ENCODE measurements at places on chromosomes 2 and 18.

- peak; percentile 37 for DNase-seq
Observed at GRCh38 chr2:96533292-96534073, 3.1 kb upstream of the ARID5A start.

DNA sequence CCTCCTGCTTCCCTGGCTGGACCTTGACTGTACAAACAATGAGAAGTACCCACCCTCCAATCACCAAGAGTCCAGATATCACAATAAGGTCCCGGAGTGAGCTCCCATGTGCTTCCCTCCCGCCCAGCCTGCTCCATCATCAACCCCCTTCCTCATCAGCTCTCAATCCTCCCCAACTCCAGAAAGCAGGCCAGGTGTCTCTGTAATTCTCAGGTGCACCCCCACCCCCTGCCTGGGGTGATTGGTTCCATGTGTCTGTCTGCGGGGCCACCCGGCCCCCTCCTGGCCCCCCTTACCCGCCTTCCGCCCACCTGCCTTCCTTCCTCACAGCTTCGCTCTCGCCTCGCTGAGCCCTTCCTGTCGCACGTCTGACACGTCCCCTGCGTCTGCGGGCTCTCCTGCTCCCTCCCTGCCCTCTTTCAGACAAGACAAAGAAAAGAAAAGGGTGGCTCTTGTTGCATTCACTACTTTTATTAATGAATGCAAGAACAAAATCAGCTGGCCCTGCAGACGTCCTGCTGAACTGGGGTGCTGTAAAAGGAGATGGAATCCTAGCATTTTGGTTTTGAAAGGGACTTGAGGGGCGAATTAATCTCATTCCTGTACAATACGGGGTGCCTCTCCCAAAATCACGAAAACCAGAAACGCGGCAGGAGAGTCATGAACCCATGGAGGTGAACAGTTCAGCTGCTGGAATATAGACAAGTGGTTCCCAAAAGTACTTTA is 26.5 kb upstream of the IGFBP2 start:
- no peak for DNase-seq

GRCh38 chr2:54054271-54054670 is 61.1 kb upstream of the ACYP2 start:
- DNase-seq: no peak

GRCh38 chr2:179435000-179435399 is 170.4 kb upstream of the SESTD1 start:
- no peak for DNase-seq

DNA sequence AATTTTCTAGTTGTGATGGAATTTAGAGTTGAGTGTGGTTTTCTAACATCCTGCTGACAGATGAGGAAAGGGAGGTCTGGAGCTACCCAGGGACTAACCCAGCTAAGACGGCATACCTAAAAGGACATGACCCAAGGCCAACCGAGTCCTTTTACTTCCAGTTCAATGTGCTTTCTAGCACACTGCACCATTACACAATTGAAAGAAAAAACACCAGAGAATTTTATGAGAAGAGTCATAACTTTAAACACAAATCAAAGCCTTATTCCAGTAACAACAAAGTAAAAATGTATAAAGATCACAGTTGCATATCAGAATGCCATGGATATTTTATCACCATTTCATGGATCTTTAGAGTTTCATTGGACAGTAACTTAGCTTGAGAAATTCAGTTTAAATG is 480.3 kb downstream of the MEIS1 start:
- no peak for DNase-seq

GRCh38 chr2:213306316-213306942 is 22.2 kb downstream of the SPAG16 start:
- DNase-seq: no peak

DNA sequence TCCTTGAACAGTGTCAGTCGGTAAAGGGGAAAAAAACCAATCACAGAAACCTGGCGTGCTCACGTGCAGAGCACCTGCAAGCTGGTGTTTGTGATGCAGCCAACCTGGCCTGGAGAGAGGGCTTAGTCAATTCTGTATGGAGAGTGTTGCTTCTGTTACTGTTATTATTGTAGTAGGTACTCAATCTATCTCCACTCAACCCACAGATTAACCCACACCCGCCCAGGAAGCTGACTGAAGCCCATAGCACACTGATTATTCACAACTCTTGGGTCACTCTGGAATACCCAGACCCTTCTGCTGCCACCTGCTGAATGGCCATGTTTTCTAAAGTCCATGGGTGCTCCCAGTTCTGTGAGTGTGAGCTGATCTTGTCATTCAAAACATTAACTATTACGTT is 53.9 kb downstream of the TNFRSF11A start:
- no peak for DNase-seq

GRCh38 chr18:31942291-31942998 is 483 bp downstream of the TRAPPC8 start:
- no peak for DNase-seq

GRCh38 chr2:40330096-40330495 is 121.8 kb downstream of the SLC8A1 start:
- DNase-seq: no peak

DNA sequence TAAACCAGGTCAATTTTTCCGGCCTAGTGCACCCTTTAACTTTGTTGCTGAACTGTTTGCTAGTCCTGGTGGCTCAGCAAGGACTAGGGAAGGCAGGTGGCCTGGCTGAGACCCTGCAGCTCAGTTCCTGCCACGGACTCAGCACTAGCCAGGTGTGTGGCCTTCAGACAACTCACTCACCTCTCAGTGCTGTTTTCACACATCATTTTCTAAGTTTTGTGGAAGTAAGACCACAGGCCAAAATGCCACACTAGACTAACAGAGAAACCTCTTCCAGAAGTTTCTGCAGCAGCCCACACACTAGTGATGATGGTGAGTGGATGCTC is 65.9 kb upstream of the SLC1A4 start:
- DNase-seq: no peak

- DNase-seq: no peak
Observed at GRCh38 chr2:233556881-233557736, 9.5 kb downstream of the USP40 start.

DNA sequence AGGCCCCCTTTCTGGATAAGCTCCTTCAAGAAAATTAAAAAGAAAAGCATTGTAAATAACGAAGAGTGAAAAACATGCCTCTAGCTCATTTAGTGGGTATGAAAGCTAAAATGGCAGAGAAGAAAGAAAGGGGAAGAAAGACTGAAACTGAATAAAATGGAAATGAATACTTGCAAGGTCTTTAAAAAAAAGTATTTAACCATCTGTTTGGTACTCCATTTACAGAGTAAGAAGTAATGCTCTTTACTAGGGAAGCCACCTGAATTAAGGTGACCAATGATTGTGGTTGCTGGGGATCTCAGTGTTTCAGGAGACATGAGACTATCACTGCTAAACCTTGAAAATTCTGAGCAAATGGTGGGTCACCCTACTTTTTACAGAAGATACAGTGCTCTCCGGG is 17.7 kb upstream of the ARL5A start:
- DNase-seq: no peak

- DNase-seq: no peak
Observed at GRCh38 chr18:36114738-36115137, 14.4 kb downstream of the SLC39A6 start.

DNA sequence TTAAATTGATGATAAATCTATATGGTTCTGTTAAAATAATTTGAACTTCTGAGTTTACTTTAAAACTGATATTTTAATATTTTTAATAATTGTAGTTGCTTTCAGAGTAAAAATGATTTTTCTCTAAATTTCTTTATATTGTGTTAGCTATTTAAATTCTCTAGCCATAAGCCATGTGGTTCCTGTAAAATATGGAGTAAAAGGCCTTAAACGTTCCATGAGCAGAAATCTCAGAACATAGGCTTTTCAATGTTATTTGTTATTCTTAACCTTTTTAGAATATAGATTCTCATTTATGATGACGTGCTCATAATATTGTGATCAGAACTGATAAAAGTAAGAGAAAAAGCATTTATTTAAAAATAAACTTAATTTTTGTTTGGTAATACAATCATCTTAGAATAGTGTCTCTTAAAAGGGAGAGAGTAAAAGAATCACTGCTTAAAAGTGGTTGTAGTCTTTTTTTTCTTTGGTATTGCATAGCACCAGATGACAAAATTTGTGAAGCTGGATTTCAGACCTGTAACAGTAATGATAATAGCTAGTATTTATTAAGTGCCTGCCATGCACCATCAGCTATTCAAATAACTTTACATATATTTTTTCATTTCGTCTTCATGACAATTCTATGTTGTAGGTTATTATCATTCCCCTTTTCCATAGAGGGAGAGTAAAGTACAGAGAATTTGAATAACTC is 2.7 kb downstream of the BMPR2 start:
- DNase-seq: no peak

DNA sequence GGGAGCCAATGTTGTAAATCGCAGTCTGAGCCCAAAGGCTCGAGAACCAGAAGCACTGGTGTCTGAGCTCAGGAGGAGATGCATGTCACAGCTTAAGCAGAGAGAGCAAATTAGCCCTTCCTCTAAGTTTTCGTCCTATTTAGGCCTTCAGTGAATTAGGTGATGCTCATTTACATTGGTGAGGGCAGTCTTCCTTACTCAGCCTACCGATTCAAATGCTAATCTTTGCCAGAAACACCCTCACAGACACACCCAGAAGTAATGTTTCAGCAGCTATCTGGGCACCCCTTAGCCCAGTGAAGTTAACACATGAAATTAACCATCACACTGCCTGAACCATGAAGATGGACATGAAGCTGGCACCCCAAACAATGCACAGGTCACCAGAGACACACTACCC is 385.1 kb downstream of the STK39 start:
- DNase-seq: no peak

DNA sequence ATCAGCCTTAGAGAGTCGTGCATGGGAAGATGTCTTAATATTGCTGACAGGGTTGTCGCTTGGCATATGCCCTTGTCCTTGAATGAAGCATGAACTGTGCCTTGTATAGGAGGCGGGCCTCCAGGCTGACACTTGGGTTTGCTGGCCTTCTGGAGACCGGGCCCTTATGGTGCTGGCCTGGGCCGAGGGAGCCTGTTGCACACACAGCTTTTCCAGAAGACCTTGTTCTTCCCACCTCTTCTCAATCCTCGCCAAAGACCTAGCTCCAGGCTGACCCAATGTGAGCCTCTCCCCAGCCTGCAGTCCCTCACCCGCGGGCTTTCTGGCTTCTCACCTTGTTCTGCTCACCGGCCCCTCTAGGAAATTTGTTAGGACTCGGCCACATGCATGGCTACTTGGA is 199.1 kb downstream of the FAM210A start:
- no peak for DNase-seq

DNA sequence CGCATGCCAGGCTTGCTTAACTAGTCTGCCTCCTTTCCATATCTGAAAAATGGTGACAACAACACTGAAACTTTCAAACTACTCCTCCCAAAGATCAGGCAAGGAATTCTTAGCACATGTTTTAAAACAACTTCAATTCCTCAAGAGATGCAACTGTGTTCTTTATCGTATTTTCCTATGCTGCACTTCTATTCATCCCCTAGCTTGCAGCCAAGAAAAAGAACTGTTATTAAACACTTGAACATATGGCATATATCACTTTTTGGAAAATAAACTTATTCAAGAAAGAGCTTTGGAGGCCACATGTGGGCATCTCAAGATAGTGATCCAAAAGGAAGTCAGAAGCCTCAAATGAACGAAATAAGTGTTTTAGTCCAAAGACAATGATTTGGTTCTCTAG is 75.6 kb upstream of the STAM2 start:
- no peak for DNase-seq

- no peak for DNase-seq
Observed at GRCh38 chr2:160820691-160821090, 327.1 kb upstream of the RBMS1 start.

- DNase-seq: no peak
Observed at GRCh38 chr2:96804986-96805385, 11.1 kb upstream of the CNNM3 start.

GRCh38 chr2:99637159-99637697 is 147.4 kb upstream of the REV1 start:
- no peak for DNase-seq

DNA sequence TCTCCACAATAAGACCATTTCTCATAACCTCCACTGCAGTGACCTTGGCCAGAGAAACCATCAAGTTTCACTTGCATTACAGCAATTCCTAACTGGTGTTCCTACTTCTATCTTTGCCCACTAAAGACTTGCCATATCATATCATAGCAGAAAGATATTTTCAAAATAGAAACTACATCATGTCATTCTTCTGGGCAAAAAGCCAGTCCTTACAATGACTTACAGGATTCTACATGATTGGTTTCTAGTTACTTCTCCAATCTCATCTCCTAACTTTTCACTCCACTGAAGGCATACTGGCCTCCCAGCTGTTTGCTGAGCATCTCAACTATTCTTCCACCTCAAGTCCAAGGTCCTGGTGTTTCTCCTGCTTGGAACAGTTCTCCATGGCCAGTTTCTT is 151.4 kb downstream of the HNMT start:
- no peak for DNase-seq

- no peak for DNase-seq
Observed at GRCh38 chr2:238425505-238425978, 1.2 kb upstream of the ASB1 start.

DNA sequence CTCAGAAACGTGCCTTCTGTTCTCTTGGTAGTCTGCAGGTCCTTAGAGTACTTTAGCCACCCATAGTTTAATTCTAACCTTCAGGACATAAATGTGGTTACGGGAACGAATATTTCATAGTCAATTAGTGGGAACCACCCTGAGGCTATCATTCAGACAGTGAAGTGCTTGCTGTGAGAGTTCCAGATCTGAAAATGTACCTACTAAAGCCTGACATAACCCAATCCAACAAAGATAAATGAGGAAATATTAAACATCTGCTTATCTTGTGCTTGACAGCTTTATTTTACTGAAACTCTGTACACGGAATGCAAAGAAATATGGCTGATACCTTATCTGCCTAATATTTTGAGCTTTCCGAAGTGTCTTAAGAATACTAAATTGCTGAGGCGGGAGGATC is 43.0 kb downstream of the RAB27B start:
- no peak for DNase-seq

DNA sequence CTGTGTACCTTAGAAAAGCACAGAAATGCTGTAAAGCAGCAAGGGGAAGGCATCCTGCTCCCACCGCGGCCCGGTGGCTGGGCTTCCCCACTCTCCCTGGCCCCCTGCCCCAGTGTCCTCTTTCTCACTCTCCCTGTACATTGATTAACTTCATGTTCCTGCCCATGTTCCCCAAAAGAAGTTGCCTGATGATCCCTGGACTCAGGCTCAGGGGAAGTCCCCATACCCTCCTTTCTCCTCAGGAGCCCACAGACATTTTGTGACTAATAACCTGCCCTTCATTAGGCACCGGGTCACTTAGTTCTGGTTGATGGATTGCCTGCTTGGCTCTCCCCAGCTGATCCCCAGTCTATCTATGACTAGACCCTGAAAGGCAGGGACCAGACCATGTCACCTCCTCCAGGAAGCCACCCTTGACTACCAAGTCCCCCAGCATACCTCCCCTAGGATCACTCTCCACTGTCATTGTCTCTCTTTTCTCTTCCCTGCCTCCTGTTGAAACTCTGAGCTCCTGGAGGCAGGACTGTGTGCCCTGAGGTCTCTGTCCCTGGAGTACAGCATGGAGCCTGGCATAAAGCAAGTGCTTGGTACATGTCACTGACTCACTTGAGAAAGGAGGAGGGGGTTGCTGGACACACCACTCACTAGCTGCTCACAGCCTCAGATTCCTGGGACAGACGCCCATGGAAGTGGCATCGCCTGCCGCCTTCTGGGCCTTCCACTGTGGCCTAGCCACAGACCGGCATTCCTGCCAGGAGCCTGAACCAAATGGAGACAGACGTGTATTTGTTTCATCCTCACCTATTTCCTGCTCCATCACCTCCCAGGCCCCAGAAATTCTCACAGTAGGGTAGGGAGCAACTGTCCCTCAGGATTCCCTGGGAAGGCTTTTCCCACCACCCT is 13.5 kb downstream of the MALL start:
- DNase-seq: no peak

- no peak for DNase-seq
Observed at GRCh38 chr2:19902216-19902740, 495 bp upstream of the TTC32 start.

Data from putamen (tissue), 1 donor.